ENCODE measurements at places on chromosomes 3 and 15.

- no peak for DNase-seq
These were observed 37.6 kb upstream of the RGMA start for GRCh38 chr15:93126599-93126998.

DNA sequence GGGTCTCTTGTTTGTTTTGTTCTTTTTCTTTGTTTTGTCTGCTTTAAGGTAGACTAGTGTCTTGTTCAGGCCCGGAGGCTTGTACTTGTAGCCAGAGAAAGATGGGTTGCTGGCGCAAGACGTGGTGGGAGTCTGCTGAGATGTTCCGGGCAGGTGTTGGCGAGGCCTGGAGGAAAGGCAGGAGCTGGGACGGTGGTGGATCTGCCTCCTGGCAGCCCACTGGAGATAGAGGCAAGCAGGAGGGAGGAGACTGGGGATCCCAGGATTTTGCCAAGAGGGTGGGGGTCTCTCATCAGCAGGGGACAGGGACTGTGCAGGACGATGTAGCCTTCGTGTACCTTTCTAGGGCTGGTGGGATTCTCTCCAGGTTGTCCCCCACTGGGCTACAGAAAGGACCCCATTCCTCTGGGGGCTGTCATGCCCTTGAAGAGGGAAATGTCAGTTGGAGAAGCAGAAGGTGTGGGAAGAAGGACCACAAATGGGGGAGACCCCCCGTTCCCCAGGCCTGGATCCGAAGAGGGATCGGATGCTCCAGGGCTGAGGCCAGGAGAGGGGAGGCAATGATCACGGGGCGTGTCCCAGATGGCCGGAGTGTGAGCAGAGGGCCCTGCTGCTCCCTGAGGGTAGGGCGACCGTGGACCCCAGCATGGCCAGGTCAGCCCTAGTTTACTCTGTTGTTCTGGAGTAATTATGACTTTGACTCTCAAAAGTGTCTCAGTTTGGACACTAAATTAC is 7.0 kb downstream of the CHAC1 start:
- no peak for DNase-seq

DNA sequence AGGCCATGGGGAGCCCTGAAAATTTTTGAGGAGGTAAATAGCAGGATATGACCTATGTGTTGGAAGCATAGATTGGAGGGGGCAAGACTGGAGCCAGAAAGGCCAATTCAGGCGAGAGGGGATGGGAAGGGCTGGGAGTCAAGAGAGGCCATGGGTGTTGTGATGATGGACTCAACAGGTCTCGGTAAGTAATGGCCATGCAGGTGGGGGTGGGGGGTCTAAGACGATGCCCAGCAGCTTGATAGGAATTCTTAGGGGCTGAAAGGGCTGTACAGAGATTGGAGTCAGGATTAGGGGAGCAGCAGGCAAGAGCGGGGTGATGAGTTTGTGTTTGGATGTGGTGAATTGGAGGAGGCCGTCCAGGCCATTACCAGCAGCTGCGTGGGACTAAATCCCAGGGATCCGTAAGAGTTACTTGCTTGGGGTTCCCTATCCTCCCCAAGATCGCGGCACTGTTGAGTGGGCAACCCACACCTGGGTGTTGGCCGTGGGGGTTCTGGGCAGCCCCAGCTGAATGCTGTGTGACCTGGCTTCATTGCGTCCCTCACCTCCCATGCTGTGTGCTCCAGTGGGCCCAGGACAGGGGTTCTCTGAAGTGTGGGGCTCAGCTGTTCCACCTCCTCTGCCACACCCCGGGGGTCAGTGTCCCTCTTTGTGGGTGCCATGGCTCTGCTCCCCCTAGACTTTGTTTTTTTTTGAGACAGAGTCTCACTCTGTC is 41.8 kb upstream of the CHRNB4 start:
- DNase-seq = no peak

DNA sequence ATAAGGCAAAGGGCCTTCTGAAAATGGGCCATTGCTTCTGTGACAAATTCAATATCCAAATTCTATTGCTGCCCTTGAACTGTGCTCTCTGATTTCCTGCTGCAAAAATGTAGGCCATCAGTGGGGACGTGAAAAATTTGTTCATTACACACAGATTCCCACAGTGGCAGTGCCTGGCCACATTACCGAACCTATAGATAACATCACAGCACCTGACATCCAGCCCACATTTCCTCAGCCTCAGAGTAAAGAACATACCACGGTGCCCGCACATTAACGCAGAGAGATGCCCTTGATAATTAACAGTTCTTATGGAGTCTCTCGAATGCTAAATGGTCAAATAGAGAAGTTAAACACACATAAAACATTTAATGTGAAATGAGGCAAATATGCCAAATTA is 931.6 kb upstream of the CFAP20DC start:
- DNase-seq = no peak

DNA sequence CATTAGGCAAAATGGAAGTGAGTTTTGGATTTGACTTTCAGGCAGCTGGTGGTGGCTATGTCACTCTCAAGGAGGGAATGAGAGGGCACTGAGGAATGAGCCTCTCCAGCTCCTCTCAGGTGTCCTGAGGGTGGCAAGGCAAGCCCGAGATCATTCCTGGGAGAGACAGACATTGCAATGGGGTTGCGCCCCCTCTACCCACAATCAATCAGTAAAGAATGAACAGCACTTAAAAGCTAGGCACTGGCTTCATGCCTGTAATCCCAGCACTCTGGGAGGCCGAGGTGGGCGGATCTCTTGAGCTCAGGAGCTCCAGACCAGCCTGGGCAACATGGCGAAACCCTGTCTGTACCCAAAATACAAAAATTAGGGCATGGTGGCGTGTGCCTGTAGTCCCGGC is 14.1 kb upstream of the SHF start:
- DNase-seq = no peak

GRCh38 chr3:179147514-179147872 is 664 bp upstream of the PIK3CA start:
- DNase-seq = no peak

GRCh38 chr3:116946376-116946775 is 236.8 kb downstream of the TUSC7 start:
- no peak for DNase-seq

DNA sequence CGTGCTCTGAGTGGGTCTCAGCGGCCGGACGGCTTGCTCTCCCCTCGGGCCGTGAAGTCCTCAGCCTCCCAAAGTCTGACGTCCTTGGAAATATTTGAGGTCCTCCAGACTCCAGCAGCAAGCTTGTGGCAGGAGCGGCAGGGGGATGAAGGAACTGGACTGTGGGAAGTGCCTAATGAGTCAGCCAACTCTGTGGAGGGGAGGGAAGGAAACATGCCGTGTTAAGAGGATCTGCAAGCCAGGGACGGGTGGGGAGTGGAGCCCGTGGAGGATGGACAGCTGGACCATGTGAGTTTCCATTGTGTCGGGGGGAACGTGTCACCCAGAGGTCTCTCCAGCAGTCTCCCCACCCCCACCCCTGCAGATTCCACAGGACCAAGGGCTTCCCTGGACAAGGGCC is 39.4 kb upstream of the IDH2 start:
- DNase-seq = no peak

DNA sequence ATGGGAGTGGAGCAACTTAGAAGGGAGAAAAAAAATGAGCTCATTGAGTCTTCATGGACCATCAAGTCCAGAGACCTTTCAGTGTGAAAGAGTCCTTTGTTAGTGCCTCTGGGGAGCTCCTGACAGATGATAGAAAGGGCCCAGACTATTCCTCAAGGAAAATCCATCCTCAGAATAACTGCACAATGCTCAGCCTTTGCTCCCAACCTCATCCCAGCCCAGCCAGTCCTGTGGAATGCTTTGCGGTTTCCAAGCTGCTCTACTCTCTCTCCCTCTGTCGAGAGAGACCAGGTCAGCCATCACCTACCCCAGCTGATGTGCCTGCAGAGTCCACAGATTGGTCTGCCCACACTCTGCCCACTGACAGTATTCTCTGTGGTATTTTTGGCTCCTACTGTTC is 406.2 kb downstream of the MFSD1 start:
- no peak for DNase-seq

DNA sequence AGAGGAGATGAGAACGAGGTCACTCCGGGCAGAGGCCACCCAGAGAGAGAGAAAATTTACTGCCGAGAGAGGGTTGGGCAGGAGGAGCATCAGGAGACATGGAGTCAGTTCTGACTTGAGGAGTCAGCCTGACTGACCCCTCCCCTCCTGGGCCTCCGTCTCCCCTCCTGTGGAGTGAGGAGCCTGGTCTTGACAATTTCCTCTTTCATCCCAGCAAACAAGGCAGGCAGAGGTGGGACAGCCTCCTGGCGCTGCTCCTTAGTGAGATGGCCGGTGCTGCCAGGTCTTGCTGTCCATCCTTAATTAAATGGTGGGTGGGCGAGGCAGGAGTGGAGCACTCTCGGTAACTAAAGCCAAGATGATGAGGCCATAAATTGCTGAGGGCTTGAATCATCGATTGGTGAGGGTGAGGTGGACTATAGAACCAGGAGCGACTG is 60.6 kb downstream of the CYP11A1 start:
- DNase-seq = no peak

DNA sequence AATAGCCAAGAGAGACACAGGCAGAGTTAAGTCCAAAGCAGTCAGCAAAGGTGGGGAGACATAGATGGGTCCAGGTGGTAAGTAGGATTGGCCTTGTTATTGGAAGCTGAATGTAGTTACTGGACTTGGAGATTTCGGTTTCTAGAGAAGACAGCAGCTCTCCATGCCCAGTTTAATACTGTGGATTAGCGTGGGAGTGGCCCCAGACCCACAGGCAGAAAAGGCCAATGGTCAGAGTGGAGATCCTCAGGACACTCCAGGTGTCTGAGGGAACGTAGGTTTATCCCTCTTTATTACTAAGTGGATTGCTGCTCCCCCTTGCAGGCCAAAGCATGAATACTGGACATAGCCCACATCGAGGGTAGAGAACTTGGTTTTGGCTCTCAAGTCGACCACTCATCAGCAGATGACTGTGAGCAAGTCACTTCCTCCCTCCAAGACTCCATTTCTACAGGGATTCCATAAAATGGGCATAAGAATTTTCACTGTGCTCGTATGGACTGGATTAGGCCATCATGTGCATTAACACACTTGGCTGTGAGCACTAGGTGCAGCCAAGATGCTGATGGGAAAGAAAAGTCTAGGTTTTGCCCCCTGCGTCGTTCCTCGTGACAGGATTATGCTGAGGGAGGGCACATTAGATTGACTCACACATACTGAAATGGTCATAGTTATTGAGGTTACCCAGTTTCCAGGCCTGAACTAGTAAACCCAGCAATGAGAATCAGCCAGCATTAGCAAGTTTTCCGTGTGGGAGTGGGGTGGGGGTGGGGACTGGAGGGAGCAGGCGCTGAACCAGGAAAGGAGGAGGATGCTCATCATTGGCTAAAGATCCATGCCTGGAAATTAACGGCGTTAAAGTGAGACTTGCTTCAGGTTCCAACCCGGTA is 225.2 kb upstream of the TPRG1 start:
- DNase-seq = no peak

DNA sequence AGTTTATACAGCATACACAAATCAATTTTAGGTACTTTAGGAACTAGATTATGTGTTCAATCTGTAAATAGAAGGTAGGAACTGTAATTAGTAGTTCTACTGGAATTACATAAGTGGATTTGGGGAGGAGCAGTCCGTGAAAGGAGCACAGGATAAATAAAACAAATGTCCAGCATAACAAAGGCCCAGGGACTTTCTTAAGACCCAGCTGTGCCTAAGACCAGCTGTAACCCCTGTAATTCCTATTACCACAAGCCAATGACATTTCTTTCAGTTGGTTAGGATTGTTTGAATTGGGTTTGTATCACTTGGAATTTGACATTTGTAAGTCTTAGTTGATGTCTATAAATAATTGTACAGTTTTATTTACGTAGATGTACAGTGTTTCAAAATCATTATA is 4.8 kb upstream of the ZBTB20 start:
- DNase-seq = no peak

DNA sequence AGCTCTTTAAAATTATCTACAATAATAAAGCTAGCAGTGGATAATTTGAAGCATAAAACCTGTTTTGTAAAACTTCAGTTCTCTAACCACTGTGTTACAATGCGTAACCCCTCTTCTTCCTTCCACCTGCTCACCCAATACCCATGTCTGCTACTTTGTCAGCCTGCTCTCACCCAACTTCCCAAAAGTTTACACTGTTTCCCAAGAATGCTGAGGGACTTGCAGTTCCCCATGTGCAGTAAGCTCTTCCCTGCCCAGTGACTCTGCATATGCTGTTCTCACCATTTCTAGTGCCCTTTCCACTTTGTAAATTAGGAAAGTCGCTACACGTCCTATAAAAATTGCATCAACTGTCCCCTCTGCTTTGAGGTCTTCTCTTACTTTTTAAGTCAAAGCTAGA is 315.9 kb upstream of the SEMA6D start:
- DNase-seq = no peak

GRCh38 chr3:42157540-42158538 is 66.7 kb downstream of the TRAK1 start:
- no peak for DNase-seq

GRCh38 chr3:16514755-16515353 is 1.4 kb upstream of the RFTN1 start:
- no peak for DNase-seq

DNA sequence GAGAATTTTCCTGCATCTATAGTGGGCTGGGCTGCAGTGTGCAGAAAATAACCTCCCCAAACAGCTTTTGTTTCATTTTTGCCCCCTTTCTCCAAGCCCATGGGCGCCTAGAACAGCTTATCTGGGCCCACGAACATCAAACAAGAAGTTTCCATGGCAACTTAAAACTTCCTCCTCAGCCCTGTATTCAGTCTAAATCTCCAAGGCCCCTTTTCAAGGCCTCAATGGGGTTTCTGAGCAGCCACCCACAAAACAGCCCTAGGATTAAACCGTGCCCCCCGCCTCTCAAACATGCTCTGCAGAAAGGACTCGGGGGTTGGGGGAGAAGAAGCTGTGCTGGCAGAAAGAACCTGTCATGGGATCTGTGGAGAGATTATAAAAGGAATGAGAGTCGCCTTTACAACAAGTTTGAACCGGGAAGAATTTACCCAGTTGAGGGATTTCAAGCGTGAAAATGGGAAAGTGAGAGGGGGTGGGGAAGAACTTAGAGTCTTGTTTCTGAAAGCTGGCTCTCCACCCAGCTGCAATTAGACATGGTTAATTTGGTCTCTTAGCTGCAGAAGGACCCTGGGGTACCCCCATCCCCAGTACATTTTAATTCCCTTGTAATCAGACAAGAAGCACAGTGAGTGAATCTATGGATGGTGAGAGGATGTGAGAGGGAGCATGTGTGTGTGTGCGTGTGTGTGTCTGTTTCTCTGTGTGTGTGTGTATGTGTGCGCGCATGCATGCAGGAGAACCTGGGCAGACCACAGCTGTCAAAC is 4.3 kb upstream of the FAM107A start:
- no peak for DNase-seq

DNA sequence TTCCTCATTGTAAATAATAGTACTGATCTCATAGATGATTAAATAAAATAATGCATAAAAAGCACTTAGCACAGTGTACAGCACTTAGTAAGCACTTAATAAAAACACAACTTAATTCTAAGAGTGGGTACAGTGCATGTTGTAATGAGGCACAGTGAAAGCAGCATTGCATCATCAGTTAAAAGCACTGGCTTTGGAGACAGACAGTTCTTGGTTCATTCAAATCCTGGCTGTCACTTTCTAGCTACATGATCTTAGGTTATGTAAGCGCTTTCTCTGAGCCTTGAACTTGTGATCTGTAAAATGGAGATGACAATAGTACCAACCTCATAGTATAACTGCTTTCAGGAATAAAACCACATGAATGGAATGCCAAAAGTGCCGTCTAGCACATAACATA is 151.5 kb downstream of the DPH6 start:
- DNase-seq = no peak

GRCh38 chr3:3031326-3031725 is 78.8 kb downstream of the IL5RA start:
- DNase-seq = no peak

Measured in dorsolateral prefrontal cortex (tissue), 122 donors.